ENCODE measurements at places on chromosomes 1 and 21.

GRCh38 chr21:43351501-43352153 lies 75.3 kb downstream of the SIK1 start:
- DNase-seq = no peak

DNA sequence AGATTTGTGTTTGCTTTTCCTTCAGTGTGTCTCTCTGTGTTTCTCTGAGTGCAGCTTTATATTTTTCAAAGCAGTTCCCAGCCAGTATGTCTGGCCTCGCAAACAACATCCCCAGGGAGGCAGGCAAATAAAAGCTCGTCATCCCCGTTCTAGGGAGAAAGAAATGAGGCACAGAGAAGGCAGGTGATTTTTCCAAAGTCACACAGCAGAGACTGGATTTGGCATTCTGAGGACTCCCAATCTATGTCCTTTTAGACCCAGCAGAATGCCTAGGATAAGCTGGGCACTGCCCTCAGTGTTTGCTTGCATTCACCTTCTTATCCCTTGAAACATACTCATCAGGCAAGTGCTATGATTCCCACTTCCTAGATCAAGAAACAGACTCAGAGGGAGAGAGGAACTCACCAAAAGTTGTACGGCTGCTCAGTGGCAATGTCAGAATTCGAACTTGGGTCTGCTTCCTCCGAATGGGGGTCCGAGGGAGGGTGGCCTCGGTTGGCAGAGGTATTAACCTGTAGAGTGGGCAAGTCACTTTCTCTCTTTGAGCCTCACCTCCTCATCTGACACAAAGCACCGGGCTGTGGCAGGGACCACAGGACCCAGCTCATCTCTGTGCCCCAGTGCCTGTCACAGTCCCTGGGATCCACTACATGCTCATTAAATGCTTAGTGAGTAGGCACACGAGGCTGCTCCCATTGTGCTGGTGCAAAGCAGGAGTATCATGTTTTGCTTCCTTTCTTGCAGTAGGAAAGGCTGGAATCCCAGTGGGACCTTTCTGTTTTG lies 4.2 kb downstream of the RAP1GAP start:
- DNase-seq = no peak

GRCh38 chr1:53592985-53593757 lies 134.0 kb downstream of the DMRTB1 start:
- no peak for DNase-seq

- DNase-seq = no peak
Measured at GRCh38 chr1:213737398-213738035, 250.3 kb upstream of the PROX1 start.

All from esophagus squamous epithelium (tissue), 5 donors.